ENCODE measurements at places on chromosomes 4 and X.

GRCh38 chrX:27254656-27255055 lies 208.5 kb downstream of the PPP4R3C start:
- DNase-seq = no peak

- DNase-seq = peak; percentile 20
Measured at GRCh38 chr4:168585168-168586091, 88.6 kb downstream of the PALLD start.

GRCh38 chr4:147361726-147362125 lies 119.2 kb upstream of the EDNRA start:
- no peak for DNase-seq

- DNase-seq = no peak
Measured at GRCh38 chr4:87950493-87950892, 25.0 kb upstream of the SPP1 start.

DNA sequence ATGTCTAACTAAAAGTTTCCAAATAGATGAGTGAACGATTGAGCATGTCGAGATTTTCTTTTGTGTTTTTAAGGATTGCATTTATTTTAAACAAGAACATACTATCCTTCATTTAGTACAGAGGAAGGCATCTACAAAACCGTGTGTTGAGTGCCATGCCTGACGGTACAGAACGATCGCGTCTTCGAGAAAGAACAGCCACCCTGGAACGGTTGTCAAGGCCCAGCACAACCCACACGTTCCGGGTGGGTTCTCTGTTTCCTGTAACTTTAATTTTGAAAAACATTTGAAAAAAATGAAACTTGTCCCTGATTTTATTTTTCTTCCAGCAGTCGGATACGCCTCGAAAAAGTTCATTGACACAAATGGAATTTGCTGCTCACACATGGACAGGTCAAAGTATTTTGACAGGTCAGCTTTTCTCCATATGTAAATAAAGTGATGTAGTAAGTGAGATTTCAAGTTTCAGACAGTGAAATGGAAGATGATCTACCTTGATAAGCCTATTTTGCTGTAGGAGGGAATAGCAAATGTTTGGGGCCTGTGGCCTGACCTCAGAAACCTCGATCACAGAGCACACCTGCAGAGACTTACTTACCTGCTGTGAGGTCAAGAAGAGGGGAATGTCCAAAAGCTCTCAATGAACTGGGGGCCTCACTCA lies 24.4 kb upstream of the CYP4V2 start:
- DNase-seq = no peak

DNA sequence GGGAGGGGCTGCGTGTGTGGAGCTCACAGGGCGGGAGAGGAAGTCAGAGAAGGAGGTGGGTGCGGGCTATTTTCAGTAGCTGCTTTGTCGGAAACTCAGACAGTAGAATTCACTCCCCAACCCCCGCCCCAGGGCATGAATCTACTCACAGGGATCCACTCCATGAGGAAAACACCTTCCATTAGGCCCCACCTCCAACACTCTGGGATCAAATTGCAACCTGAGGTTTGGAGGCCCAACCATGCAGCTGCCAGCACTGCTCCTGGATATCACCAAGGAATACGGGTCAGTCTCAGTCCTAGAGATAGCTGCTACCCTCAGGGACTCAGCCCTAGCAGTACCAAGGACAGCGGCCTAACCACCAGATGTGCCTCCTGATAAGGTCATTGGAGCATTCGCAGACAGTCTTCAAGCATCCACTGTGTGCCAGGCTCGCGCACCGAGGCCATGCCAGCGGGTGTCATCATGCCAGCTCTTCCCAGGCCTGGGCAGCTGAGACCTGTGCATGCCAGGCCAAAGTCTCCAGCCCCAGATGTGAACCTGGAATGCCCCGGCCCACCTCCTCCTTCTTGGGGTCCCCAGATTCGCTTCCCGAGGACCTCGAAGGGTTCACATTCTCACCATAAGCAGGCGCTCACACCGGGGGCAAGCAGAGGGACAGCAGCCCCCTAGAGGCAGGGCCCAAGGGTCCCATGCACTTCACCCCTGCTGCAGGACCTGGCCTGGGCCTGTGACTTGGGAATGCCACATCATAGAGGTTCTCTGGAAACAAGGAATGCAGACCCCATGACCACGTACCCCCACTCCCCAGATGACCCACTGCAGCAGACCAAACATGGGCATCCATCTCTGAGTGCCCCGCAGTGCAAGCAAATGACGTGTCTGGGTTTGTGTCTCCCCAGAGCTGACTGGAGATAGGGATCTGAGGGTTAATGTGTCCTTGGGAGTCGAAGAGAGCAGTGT lies 102.3 kb downstream of the ADRA2C start:
- no peak for DNase-seq

- no peak for DNase-seq
Measured at GRCh38 chr4:35342833-35343232, 901.5 kb downstream of the ARAP2 start.

GRCh38 chrX:3712870-3713224 lies 602 bp downstream of the PRKX start:
- no peak for DNase-seq

DNA sequence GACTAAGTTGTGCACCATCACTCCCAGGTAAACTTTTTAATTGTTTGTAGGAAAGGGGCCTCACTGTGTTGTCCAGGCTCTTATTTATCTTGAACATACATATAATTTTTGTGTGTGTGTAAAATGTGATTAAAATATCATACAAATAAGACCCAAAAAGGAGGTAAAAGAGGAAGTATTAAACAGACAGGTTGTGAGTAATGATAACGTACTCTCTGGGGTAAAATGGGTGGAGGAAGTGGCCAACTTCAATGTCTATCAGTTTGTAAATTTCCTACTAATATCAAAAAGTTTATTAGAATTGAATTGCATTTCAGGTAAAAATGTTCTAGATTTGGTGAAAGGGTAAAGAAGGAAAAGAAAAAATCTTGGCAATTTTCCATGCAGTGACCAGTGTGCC lies 48.8 kb downstream of the SULT1E1 start:
- DNase-seq = no peak

- DNase-seq = no peak
Measured at GRCh38 chr4:140637836-140638235, 69.1 kb upstream of the UCP1 start.

DNA sequence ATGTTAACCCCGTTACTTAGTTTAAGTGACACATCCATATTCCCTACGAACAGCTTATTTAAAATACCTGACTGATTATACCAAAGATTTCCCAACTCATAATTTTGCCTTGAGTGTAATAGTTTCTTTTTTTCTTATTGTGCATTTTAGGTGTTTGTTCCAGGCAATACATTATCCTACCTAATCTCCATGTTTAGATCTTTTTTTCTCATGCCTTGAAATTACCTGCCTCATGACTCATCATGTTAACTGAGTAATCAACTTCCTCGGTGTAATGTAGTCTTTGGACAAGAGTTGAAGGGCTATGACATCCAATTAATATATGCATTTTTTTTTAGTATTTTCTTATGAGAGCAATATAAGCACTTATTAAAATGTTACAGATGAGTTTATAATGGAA lies 228.7 kb upstream of the ANKRD50 start:
- no peak for DNase-seq

DNA sequence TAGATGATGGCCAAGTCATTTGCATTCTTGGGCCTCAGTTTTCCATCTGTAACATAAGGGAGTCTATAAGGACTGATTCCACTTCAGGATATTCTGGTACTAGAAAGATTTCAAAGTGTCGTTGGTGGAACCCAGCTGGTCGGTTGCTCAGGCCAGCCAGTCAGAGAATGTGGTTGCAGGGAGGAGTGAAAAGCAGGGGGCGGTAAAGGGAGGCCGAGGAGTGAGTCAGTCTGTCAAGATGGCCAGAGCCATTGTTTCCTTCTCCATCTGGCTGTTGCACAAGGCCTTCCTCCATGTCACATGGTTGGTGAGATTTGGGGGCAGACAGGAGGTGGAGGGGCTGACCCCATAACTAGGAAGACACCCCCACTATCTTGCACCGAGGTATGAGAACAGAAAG lies 38.2 kb downstream of the STARD8 start:
- no peak for DNase-seq

- no peak for DNase-seq
Measured at GRCh38 chr4:13378973-13379759, 105.0 kb downstream of the RAB28 start.

GRCh38 chr4:101621120-101621519 lies 169.4 kb upstream of the BANK1 start:
- no peak for DNase-seq

GRCh38 chr4:5421416-5421815 lies 286.9 kb downstream of the EVC2 start:
- DNase-seq = no peak

DNA sequence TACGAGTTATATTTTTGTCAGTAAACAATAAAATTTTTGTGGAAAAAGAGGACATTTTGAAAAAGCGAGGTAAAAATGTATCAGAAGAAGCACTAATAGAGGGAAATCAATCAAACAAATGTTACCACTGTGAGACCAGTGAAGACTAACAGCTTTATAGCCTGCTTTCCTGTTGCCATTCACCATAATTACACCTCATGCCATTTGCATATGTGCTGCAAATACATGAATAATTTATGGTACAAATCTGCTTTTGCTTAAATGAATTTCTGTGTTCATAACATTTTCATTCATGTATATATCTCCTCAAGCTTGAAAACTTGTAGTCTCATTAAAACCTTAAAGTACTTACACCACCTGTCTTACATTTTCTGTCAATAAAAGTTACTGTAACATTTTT lies 830.8 kb downstream of the ADGRL3 start:
- no peak for DNase-seq

GRCh38 chrX:57103489-57103888 lies 17.9 kb downstream of the SPIN2B start:
- no peak for DNase-seq

- no peak for DNase-seq
Measured at GRCh38 chr4:163598489-163598888, 104.0 kb downstream of the TMA16 start.

GRCh38 chr4:91035276-91035675 lies 908.1 kb downstream of the CCSER1 start:
- no peak for DNase-seq

- DNase-seq = no peak
Measured at GRCh38 chr4:181968371-181968770, 274.8 kb upstream of the TENM3 start.

Data from SW 1271 (cell line).